T-helper 17 cell (primary cell): ENCODE measurements at places on chromosomes 2 and 18.
A peak's percentile ranks its signal among the peaks of the same experiment; 100 is the strongest.

- H3K4me1 ChIP-seq, result peaks cover 2% of the 10 kb centered on the region
- peaks cover 26% of the 10 kb centered on the region for H3K27me3 ChIP-seq
- no peak overlapping the region for H3K27ac ChIP-seq
- H3K4me3 ChIP-seq, result no peak overlapping the region
Observed at GRCh38 chr18:47719096-47719780, 211.2 kb downstream of the SMAD2 start.

GRCh38 chr2:133421516-133422324 is 146.5 kb downstream of the NCKAP5 start:
- H3K27me3 ChIP-seq, result peaks cover 6% of the 10 kb centered on the region
- H3K4me1 ChIP-seq, result no peaks in the 10 kb centered on the region
- DNase-seq, result no peak
- no peak overlapping the region for H3K27ac ChIP-seq

DNA sequence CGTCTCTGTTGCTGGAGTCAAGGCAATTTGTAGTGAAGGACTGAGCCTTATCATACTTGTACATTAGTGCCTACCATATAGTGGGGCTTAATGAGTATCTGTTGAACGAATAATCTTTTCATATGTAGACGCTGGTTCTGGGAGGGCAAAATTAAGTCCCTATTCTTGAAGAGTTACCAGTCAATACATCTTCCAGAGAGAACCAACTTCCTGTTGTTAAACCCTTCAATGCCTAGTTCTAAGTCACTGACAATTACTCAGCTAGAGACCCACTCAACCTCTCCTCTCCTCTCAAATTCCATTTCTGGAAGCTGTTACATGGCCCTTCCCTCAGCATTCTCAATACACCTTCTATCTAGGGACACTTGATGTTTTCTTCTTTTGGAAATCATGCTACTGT is 1.1 kb upstream of the MOB4 start:
- H3K27ac ChIP-seq, result peak overlapping the region; percentile 99
- no peaks in the 10 kb centered on the region for H3K36me3 ChIP-seq
- no peaks in the 10 kb centered on the region for H3K27me3 ChIP-seq
- peak overlapping the region; percentile 95 for H3K4me3 ChIP-seq
- H3K4me1 ChIP-seq, result peaks cover 24% of the 10 kb centered on the region

DNA sequence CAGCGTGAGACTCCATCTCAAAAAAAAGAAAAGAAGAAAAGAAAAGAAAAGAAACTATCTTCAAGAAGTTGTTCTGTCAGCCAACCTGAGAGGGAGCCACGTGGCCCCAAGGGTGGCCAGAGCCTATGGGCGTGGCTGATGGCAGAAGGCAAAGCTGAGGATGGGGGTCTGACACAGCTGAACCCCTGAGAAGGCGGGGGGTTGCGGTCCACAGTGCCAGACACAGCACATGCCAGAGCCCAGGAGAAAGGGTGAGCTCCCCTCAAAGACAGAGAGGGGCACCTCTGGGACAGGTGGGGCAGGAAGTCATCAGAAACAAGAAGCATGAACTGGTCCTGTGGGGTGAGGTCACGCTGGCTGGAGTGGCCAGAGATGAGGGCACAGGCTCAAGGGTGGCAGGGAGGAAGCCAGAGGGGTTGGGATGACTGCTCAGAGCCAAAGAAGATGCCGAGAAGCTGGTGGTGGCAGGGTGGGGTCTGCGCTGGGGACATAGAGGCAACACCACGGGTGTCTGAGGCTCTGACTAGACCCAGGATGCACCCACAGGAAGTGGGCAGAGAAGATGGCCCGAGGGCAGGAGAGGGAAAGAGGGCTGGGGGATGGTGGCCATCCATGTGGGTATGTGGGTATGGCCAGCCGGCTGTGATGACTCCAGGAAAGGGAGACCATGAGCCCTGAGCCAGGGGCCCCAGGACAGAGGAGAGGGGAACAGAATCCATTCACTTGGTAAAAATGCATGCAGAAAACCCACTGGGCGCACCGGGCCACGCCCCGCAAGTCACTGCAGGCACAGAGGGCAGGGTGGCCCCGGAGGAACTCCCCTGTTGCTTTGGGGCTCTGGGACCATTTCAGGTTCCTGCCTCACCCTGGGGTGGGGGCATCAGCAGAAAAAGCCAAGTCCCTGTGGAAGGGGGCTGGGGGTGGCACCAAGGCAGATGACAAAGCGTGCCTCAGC is 8.4 kb downstream of the KIF1A start:
- peaks cover 7% of the 10 kb centered on the region for H3K36me3 ChIP-seq
- peaks cover 2% of the 10 kb centered on the region for H3K4me1 ChIP-seq
- peak overlapping the region; percentile 54 for H3K4me3 ChIP-seq
- no peak overlapping the region for H3K27ac ChIP-seq

DNA sequence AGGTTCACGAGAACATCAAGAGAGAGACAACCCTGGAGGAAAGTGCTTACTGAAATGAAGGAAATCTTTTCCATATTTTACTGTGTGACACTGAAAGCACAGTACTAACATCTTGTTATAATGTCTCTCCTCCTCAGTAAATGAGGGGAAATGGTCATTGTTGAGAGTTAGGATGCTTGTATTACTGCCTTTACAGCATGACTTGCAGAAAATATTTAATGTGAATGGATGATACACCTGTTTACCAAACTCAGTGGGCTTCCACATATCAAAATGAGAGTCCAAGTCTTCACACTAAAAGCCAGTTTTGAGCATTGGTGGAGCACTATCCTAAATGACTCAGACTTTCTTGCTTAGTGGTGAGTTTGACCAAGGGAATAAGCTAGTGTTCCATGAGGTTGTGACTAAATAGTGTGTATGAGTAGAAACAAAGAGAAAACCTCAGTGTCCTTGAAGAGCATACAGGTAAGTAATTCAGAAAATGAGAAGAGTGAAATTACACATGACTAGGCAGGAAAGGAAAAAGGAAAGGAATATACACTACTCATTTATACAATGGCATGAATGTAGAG is 930.7 kb upstream of the CELF4 start:
- no peak overlapping the region for H3K4me3 ChIP-seq
- H3K27ac ChIP-seq, result no peak overlapping the region

- H3K27me3 ChIP-seq, result peaks cover 12% of the 10 kb centered on the region
- H3K36me3 ChIP-seq, result no peaks in the 10 kb centered on the region
- H3K4me1 ChIP-seq, result peaks cover 4% of the 10 kb centered on the region
- no peak overlapping the region for H3K27ac ChIP-seq
Observed at GRCh38 chr2:101985101-101985792, 6.5 kb upstream of the IL1R2 start.

- peaks cover 9% of the 10 kb centered on the region for H3K27me3 ChIP-seq
- H3K27ac ChIP-seq, result no peak overlapping the region
- no peak overlapping the region for H3K4me3 ChIP-seq
- DNase-seq, result no peak
- H3K36me3 ChIP-seq, result no peaks in the 10 kb centered on the region
Observed at GRCh38 chr2:106866641-106867040, 19.3 kb downstream of the ST6GAL2 start.

GRCh38 chr2:70132244-70133126 is 45.2 kb downstream of the PCBP1 start:
- H3K36me3 ChIP-seq, result no peaks in the 10 kb centered on the region
- peaks cover 51% of the 10 kb centered on the region for H3K4me1 ChIP-seq
- H3K27me3 ChIP-seq, result no peaks in the 10 kb centered on the region
- no peak for DNase-seq
- H3K4me3 ChIP-seq, result peak overlapping the region; percentile 95

DNA sequence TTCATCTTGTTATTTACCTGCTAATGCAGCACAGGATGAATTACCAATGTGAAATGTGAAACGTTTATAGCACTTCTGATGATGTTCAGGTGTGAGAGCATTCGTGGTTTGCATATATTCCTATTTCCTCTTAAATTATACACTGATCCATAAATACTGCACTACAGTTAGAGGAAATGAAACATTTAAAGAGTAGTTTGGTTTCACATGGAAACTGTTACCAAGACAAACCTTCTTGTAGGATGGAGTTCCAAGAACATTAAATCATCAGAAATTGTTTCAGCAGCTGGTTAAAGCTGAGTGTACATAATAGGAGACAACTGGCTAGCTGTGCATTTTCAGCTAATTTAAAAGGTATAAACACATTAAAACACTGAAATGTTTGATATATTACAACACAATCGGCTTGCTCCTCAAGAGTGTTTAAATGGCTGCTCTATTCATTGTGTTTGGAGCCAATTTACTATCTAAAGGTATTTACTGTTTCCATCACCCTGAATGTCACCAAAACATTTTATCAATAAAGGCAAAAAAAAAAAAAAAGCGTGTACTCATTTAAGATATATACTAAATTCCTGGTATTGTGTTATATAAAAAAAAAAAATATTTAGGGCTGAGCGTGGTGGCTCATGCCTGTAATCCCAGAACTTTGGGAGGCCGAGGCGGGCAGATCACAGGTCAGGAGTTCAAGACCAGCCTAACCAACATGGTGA is 100.6 kb downstream of the DYM start:
- H3K27me3 ChIP-seq, result no peaks in the 10 kb centered on the region
- H3K4me1 ChIP-seq, result peaks cover 18% of the 10 kb centered on the region
- no peak for DNase-seq
- H3K4me3 ChIP-seq, result no peak overlapping the region

DNA sequence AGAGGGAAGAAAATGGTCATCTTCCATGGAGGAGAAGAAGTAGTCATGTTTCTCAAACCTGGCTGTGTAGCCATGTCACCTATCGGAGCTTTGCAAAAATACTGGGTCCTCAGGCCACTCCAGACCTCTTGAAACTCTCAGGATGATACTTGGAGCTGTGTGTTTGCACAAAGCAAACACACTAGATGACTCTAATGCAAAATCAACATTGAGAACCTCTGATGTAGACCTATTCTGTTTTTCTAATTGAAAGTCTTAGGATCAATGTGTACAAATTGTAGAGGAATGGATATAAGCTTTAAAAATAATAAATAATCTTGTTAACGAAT is 444.3 kb downstream of the RND3 start:
- no peaks in the 10 kb centered on the region for H3K4me1 ChIP-seq
- no peak overlapping the region for H3K4me3 ChIP-seq
- H3K27me3 ChIP-seq, result no peaks in the 10 kb centered on the region
- H3K36me3 ChIP-seq, result no peaks in the 10 kb centered on the region
- no peak for DNase-seq
- no peak overlapping the region for H3K27ac ChIP-seq

DNA sequence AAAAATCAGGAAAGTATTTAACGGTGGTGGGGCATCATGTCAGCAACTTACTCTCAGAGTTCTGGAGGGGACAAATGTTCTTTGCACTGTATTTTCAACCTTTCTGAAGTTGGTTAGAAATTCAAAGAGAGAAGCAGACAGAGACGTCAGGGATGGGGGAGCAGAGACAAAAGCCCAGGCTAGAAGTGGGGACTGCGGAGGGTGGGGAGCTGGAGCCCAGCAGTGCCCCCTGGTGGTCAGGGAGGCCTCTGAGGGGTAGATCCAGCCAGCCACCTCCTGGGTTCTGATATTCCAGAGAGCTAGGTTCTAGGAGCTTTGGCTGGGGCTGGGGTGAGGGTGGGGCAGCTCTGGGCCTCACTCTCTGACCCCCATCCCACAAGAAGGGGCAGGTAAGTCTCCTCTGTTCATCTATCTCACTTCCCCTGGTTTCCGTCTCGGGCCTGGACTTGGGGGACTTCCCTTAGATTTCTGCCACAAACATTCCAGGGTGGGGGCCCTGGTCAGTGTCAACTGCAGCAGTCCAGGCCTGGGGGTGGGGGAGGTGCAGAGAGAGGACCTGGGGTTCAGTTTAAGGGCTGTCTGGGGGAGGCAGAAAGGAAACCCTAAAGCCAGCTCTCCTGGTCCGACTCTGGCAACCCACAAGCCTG is 8.9 kb downstream of the TNS1 start:
- peaks cover 2% of the 10 kb centered on the region for H3K36me3 ChIP-seq
- peaks cover 8% of the 10 kb centered on the region for H3K4me1 ChIP-seq
- DNase-seq, result peak; percentile 40
- H3K27ac ChIP-seq, result no peak overlapping the region
- H3K4me3 ChIP-seq, result no peak overlapping the region

GRCh38 chr2:223101340-223102039 is 49.5 kb downstream of the KCNE4 start:
- no peak overlapping the region for H3K27ac ChIP-seq
- no peaks in the 10 kb centered on the region for H3K4me1 ChIP-seq
- no peak for DNase-seq
- peaks cover 12% of the 10 kb centered on the region for H3K27me3 ChIP-seq
- H3K4me3 ChIP-seq, result no peak overlapping the region

DNA sequence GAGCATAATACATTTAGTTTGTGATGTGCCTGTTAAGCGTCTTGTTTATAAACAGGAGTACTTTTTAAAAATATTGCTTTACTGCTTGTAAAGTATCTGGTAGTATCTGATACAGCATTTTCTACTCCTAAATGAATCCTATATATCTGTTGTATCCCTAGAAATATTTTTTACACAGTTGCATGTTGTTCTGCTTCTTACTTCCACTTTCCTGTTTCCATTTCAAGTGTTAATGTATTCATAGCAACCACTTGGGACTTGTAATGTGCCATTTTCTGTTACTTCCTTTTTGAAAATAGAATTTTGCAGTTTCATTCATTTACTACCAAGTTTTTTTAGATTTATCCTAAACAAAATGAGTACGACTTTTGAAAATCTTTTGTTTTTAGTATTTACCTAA is 24.9 kb downstream of the CCNT2 start:
- no peak overlapping the region for H3K27ac ChIP-seq
- H3K36me3 ChIP-seq, result peaks cover 2% of the 10 kb centered on the region
- no peaks in the 10 kb centered on the region for H3K27me3 ChIP-seq
